ENCODE measurements at places on chromosomes 11 and 22. TPM values are rescaled to one million over a fixed set of nuclear protein-coding genes. Genes with fewer than 3 reads are reported as not detected.

PKDREJ gene
- 0.09 TPM for total RNA-seq

SORL1 gene
- 64.4 TPM for total RNA-seq

OR52I2 gene
- not detected for total RNA-seq

P2RX6 gene
- total RNA-seq = not detected

MS4A1 gene
- not detected for total RNA-seq

PTPN5 gene
- 1.4 TPM for total RNA-seq

MRGPRX3 gene
- not detected for total RNA-seq

KCNK4 gene
- total RNA-seq = 0.31 TPM

HSPA8 gene
- total RNA-seq = 2,142 TPM

XPNPEP3 gene
- 18.3 TPM for total RNA-seq

RFPL3 gene
- not detected for total RNA-seq

DNA sequence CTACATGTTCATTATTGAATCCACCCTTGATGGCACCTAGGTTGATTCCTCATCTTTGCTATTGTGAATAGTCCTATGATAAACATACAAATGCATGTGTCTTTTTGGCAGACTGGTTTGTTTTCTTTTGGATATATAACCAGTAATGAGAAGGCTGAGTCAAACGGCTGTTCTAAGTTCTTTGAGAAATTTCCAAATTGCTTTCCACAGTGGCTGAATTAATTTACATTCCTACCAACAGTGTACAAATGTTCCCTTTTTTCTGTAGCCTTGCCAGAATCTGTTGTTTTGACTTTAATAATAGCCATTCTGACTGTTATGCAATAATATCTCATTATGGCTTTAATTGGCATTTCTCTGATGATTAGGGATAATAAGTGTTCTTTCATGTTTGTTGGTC is 184.9 kb downstream of the CASP12 start:
- H3K27me3 ChIP-seq = no peaks in the 10 kb centered on the region
- H3K4me3 ChIP-seq = no peak overlapping the region
- no peaks in the 10 kb centered on the region for H3K4me1 ChIP-seq
- no peak overlapping the region for H3K27ac ChIP-seq
- DNase-seq = no peak
- no peaks in the 10 kb centered on the region for H3K36me3 ChIP-seq

DNA sequence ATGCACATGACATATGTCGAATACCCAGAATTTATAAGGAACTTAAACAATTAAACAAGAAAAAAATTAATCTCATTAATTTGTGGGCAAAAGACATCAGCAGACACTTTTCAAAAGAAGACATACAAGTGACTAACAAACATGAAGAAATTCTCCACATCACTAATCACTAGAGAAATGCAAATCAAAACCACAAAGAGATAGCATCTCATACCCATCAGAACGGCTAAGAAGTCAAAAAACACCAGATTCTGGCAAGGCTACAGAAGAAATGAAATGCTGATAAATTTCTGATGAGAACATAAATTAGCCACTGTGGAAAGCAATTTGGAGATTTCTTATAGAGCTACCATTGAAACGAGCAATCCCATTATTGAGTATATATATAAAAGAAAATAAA is 210.6 kb upstream of the LUZP2 start:
- no peak overlapping the region for H3K27ac ChIP-seq
- H3K27me3 ChIP-seq = no peaks in the 10 kb centered on the region
- no peak for DNase-seq
- H3K4me1 ChIP-seq = no peaks in the 10 kb centered on the region

GRCh38 chr11:132422722-132423121 is 1052.3 kb downstream of the NTM start:
- no peak overlapping the region for H3K4me3 ChIP-seq
- no peak for DNase-seq
- peaks cover 3% of the 10 kb centered on the region for H3K4me1 ChIP-seq
- no peaks in the 10 kb centered on the region for H3K27me3 ChIP-seq
- H3K27ac ChIP-seq = no peak overlapping the region
- no peaks in the 10 kb centered on the region for H3K36me3 ChIP-seq

GRCh38 chr22:29224859-29225410 is 19.2 kb downstream of the EMID1 start:
- peaks cover 3% of the 10 kb centered on the region for H3K4me1 ChIP-seq
- no peaks in the 10 kb centered on the region for H3K27me3 ChIP-seq
- DNase-seq = no peak
- H3K36me3 ChIP-seq = no peaks in the 10 kb centered on the region
- no peak overlapping the region for H3K27ac ChIP-seq
- H3K4me3 ChIP-seq = no peak overlapping the region

GRCh38 chr11:109929308-109929707 is 163.9 kb upstream of the ZC3H12C start:
- no peak for DNase-seq
- 0 out of 2 replicates have a peak, but pooled peaks cover 4% of the 10 kb centered on the region for H3K36me3 ChIP-seq
- H3K27me3 ChIP-seq = no peaks in the 10 kb centered on the region
- no peak overlapping the region for H3K4me3 ChIP-seq
- H3K27ac ChIP-seq = no peak overlapping the region

- H3K4me1 ChIP-seq = peaks cover 10% of the 10 kb centered on the region
- no peaks in the 10 kb centered on the region for H3K36me3 ChIP-seq
- DNase-seq = no peak
- H3K4me3 ChIP-seq = peak overlapping the region; percentile 85
These were observed 841 bp upstream of the TUB start for GRCh38 chr11:8080069-8080670.

GRCh38 chr22:22604326-22605073 is 39.9 kb upstream of the GGTLC2 start:
- no peak overlapping the region for H3K27ac ChIP-seq
- no peaks in the 10 kb centered on the region for H3K36me3 ChIP-seq
- DNase-seq = no peak

DNA sequence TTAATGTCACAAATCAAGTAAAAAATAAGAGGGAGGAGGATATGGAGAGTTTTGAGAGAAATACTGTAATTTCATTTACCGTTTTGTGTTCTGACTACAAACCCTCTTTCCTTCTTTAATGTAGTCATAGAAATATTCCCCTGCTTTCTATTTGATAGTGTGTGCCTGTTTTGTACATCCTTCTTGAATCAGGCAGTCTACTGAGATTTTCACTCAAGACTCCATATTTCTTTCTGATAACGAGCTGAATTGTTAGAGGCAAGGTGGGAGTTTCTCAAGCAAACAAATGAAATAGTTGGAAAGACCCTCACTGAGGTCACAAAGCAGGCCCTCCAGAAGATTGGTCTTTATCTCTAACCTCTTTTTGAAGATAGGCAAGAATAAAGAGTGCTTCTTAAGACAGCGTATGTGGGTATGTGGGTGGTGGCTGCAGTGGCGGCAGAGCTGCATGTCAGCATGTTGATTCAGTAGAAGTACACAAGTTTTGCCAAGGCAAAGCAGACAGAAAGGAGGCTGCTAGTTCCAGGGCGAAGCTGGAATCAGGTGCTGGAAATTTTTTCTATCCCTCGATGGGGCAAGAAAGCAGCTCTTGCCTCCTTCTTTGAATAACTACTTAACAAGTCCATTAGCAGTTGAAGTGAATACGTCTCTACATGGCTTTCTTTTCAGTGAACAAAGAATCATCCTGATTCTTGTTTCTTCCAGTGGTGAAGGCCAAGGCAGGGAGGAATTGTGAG is 164.2 kb downstream of the FAM76B start:
- H3K27ac ChIP-seq = no peak overlapping the region
- no peaks in the 10 kb centered on the region for H3K27me3 ChIP-seq
- no peaks in the 10 kb centered on the region for H3K36me3 ChIP-seq
- no peak overlapping the region for H3K4me3 ChIP-seq

GRCh38 chr22:46064228-46064965 is 85.9 kb upstream of the PPARA start:
- no peak overlapping the region for H3K4me3 ChIP-seq
- peaks cover 4% of the 10 kb centered on the region for H3K27me3 ChIP-seq
- H3K36me3 ChIP-seq = no peaks in the 10 kb centered on the region
- no peaks in the 10 kb centered on the region for H3K4me1 ChIP-seq
- no peak overlapping the region for H3K27ac ChIP-seq
- peak; percentile 5 for DNase-seq

DNA sequence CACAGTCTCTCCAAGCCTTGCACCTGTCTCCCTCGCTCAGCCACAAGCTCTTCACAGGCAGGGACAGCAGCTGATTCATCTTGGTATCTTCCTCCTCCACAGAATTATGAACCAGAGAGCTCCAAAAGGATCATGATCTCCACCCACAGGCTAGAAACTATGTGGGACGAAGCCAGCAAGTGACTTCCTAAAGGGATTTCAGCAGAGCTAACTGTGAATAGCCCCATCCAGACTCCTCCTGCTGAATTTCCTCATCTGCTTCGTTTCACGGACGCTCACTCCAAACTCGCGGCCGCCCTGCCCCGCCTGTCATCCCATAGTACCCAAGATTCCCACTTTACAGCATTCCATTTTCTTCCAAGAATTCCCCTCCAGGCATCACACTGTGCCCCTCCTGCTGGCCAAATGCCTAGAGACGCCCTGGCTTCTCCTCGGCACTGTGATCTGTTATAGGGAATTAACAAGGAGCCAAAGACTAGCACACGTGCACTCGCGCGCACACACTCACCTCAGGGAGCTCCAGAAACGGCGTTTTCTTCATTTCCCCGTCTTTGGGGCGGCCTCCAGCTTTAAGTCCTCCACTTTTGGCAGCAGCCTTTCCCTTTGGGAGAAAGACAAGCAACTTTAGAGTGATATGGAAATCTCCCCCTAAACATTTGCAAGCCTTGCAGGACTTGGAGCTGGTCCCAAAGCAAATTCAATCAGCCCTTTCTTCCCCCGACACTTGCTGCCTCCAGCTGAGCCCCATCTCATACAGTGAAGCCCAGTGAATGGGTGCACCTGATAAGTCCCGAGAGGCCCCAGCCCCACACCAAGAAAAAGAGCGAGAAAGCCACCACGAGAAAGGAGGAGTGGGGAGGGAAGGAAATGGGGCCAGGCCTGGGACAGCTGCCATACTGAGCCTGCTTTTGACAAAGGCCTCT is 35.5 kb downstream of the SPATA19 start:
- H3K27ac ChIP-seq = no peak overlapping the region
- no peaks in the 10 kb centered on the region for H3K36me3 ChIP-seq
- no peaks in the 10 kb centered on the region for H3K27me3 ChIP-seq
- H3K4me3 ChIP-seq = no peak overlapping the region

DNA sequence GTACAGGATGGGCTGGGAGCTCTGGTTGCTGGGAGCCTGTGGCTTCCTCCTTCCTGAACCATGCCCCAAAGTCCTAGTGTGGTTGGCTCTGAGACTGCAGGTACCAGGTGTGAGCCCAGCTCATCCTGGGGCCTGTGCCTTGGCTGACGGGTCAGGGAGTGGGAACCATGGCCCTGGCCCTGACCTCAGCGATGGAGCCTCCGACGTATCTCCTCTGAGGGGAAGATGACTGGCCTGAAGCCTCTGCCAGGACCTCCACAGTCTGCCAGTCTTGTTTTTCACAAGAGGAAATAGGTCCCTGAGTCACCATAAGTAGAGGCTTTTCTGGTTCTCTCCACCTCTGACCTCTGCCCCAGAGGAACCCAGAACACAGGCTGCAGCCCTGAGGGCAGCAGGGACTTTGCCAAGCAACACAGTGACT is 3.4 kb downstream of the RCE1 start:
- no peak for DNase-seq
- no peak overlapping the region for H3K27ac ChIP-seq
- H3K4me1 ChIP-seq = no peaks in the 10 kb centered on the region
- H3K27me3 ChIP-seq = no peaks in the 10 kb centered on the region

- H3K27me3 ChIP-seq = no peaks in the 10 kb centered on the region
- DNase-seq = no peak
These were observed 200.8 kb upstream of the ZC3H12C start for GRCh38 chr11:109892321-109892794.

- DNase-seq = no peak
- no peaks in the 10 kb centered on the region for H3K4me1 ChIP-seq
- H3K27ac ChIP-seq = no peak overlapping the region
- H3K36me3 ChIP-seq = no peaks in the 10 kb centered on the region
- H3K4me3 ChIP-seq = no peak overlapping the region
These were observed 403.6 kb downstream of the MN1 start for GRCh38 chr22:27397954-27398342.

- H3K4me3 ChIP-seq = no peak overlapping the region
- no peaks in the 10 kb centered on the region for H3K27me3 ChIP-seq
- H3K27ac ChIP-seq = no peak overlapping the region
- H3K36me3 ChIP-seq = peaks cover 18% of the 10 kb centered on the region
These were observed 261.5 kb downstream of the LARGE1 start for GRCh38 chr22:33658775-33659174.

DNA sequence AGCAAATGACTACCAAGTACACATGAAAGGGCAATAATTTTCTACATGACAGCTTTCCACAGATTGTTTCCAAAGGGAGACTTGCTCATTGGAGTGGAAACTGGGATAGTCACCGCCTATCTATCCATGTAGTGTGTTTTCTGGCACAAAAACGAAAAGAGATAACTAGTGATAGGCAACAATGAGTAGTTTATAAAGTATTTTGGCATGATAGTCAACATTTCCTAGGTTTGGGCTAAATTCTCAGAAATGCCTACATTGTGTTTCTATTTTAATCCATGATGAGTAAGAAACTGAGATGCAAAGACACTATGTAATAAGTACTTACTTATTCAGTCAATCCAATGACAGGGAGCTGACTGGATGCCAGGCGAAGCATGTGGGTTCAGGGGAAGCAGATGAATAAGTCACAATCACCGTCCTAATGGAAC is 1129.1 kb downstream of the DLG2 start:
- no peak overlapping the region for H3K4me3 ChIP-seq
- no peak for DNase-seq
- H3K27ac ChIP-seq = no peak overlapping the region
- no peaks in the 10 kb centered on the region for H3K4me1 ChIP-seq

DNA sequence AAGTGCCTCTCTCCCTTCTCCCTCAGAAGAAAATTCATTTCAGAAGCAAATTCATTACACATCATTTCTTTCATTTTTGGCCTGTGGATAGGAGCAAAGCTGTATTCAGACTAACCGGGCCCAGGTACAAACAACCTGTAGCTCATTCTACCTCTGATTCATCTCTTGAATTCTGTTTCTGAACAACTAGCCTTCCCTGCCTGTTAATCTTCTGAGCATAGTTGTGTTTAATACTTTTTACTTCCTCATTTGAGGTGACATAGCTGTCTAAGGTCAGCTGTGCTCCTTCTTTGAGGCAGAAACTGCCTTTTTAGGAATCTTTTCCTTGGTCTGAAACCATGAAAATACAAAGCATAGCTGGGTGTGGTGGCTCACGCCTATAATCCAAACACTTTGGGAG is 12.6 kb upstream of the IL18BP start:
- H3K4me3 ChIP-seq = no peak overlapping the region
- no peak for DNase-seq
- peaks cover 45% of the 10 kb centered on the region for H3K36me3 ChIP-seq
- no peaks in the 10 kb centered on the region for H3K4me1 ChIP-seq
- H3K27me3 ChIP-seq = no peaks in the 10 kb centered on the region

Data from H9 (cell line).